ENCODE measurements at places on chromosomes 5 and 9.

DNA sequence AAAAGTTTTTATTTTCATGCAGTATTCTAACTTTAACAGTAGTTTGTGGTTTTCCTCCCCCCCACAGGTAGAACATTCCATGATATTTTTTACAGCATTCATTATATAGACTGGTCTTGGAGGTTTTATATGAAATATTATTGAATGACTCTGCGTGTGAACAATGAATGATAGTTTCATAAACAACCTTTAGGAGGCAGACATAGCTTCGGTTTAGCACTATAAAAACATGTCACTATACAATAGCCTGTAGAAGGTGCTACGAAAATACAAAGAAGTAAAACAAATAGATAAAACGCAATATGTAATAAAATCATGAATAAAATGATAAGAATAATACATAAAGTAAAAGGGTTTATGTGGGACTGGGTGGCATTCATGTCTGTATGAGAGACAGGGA lies 8.5 kb downstream of the KLF4 start:
- DNase-seq: no peak

GRCh38 chr9:32378993-32379729 lies 5.3 kb upstream of the ACO1 start:
- peak; percentile 69 for DNase-seq

- DNase-seq: no peak
Observed at GRCh38 chr9:88835038-88835466, 156.2 kb upstream of the S1PR3 start.

GRCh38 chr9:127448112-127448805 lies 2.9 kb downstream of the RPL12 start:
- no peak for DNase-seq

DNA sequence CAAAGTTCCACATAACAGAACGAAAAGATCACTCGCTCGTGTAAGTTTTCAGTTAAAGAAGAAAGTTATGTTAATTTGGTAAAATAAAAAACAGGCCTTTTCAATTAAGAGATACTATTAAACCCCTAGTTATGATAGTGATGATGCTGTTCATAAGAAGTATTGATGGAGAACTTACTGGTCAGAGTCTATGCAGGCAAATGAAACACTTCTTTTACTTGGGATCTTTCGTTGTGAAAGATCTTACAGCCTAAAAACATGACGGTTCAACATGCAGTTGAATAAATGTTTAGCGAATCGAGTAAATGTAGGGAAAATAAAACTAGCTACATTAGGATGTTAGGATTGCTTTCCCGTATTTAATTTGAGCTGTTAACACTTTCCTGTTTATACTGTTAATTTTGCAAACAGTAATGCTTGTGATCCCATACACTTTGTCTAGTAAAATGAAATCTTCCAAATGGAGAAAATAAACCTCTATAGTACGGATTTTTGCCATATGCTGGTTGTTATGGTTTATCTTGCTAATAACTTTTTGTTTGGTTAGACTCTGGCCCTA lies 2.0 kb downstream of the RHOBTB3 start:
- no peak for DNase-seq

GRCh38 chr9:126415741-126416370 lies 89.2 kb downstream of the MVB12B start:
- DNase-seq: no peak
